ENCODE measurements at places on chromosomes 2 and 18.

DNA sequence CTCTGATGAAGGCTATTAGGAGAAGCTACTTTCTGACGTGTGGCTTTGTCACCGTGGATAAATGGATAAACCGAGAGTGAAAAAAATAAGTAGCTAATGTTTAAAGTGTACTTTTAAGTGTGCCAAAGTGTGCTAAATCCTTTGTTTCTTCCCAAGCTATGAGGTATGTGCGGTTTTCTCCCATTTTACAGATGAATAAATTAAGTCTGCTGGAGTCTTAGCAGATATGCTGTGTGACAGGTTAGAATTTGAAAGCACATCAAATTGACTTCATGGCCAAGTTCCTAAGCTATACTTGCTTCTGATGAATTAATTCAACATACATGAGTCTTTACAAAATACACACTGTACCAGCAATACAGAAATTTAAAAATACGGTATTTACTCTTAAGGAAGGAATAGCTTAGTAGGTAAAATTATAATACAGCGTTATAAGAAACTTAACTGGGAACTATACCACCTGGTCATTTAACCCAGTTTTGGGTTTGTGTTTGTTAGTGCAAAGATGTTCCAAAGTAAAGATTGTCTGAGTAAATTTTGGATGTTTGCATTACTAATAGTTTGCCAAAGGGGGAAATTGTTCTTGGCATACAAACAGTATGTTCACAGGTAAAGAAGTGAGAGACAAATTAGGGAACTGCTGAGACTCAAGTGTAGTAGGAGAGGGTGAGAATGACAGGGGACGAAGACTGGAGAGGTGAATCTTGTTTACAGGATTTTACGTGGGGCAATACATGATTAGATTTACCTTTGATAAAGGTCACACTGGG is 1.4 kb downstream of the AGPS start:
- DNase-seq = no peak

GRCh38 chr2:42841344-42841743 is 49.0 kb upstream of the HAAO start:
- DNase-seq = no peak

GRCh38 chr18:6624661-6625311 is 104.7 kb upstream of the ARHGAP28 start:
- DNase-seq = no peak

GRCh38 chr2:106537791-106538191 is 50.6 kb downstream of the CD8B2 start:
- DNase-seq = no peak

GRCh38 chr2:190996947-190997346 is 17.0 kb downstream of the STAT1 start:
- DNase-seq = no peak

DNA sequence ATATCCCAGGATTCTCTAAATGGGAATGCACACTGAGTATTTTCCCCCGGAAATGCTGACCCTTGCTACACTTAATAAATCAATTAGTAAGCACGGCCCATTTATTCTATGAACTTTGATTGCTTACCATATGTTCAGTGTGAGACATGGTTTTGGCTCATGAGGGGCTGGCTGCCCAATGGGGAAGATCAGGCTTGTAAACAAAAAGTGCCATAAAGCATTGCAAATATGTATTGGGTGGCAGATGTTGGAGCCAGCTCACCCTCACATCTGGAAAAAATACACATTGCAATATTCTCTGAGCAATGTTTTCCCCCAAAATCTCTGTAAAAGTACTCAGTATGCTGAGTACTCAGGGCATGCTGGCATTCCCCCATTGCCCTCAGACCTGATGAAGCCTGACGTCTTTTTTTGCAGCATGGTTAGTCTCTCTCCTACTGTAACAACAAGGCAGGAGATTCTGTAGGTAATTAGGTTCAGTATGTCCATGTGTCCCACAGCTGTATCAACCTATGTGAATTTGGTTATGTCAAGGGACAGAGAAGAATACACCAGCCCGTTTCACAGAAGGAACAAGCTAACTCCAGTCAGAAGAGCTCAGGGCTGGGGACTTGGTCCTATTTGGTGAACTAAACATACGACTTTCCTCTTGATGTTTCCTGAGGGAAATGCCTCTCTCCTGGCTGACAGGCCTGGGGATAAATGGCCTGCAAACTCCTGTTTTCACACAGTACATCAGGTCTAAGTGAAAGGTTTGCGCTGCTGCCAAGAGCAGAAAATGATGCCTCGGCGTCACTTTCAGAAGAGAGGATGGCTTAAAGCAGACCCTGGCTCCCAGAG is 202.4 kb downstream of the INSIG2 start:
- DNase-seq = peak; percentile 62
